Effector CD4-positive, alpha-beta T cell (primary cell): ENCODE measurements at places on chromosomes 2 and 18.

GRCh38 chr18:48727681-48728080, 188.8 kb downstream of the CTIF start:
- no peak for DNase-seq

GRCh38 chr2:149601141-149601796, 13.7 kb upstream of the MMADHC start:
- DNase-seq = no peak

DNA sequence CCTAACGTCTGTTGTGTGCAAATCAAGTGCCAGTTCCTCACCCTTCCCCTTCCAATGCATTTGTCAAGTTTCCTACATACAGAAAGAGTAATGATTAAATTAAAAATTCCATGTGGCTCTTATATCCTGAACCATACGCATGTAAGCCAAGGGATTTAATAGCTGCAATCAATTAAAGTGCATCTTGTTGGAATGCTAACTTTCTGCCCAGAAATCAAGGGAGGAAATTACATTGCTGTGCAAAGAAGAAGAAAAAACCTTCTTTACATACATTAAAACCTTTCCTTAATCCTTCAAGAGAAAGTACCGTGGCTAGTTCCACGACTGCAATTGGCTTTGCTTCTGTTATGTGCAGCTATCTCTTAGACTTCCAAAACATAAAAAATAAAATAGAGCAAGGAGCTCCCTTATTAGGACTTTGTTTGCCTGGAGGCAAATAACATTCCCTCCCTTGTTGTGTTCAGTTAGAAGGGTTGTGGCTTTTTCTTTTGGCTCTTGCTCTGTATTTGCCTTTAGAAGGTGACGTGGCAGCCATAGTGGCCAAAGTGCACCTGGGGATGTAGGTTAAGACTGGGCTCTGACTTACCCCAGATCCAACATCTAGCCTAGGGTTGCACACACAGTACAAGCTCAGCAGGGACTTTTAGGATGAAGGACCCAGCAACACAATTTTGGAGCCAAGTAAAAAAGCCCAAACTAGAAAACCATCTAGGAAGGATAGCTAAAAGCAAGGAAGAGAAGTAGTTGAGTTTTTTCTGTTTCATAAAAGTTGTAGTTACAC, 158.3 kb downstream of the ANTXR1 start:
- no peak for DNase-seq

DNA sequence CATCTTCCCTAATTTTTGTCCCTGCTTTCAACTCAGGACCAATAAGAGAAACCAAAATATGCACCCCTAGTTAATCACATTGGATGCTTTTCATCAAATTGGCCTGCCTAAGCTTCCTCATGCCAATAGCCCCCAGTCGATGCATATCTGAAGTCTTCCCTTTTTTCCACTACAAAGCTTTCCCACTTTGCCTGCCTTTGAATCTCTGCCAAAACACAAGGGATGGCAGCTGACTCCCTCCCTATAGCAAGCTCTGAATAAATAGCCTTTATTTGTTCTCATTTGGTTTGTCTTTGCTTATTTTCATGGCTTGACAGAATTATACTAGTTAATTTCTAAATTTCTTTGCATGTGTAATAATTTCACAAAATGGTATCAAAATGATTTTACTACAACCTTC, 621.2 kb downstream of the MBD2 start:
- no peak for DNase-seq

DNA sequence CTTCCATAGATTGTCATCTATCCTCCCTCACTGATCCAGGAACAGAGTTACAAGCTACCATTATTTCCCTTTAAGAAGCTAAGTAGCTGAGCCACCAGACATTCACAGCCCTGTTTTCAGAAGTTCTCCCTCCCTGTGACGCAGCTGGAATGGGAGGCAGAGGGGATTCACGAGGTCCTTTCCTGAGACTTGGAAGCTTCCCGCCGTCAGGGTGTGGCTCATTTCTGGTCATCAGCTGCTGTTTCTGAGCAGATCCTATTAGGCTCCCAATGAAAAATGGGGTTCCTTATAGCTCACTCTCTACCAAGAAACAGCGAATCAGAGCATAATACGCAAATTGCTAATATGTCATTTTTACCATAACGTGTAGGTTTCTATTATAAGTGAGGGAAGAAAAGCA, 559.3 kb upstream of the ID2 start:
- no peak for DNase-seq
